ENCODE measurements at places on chromosomes 11 and 22.

DNA sequence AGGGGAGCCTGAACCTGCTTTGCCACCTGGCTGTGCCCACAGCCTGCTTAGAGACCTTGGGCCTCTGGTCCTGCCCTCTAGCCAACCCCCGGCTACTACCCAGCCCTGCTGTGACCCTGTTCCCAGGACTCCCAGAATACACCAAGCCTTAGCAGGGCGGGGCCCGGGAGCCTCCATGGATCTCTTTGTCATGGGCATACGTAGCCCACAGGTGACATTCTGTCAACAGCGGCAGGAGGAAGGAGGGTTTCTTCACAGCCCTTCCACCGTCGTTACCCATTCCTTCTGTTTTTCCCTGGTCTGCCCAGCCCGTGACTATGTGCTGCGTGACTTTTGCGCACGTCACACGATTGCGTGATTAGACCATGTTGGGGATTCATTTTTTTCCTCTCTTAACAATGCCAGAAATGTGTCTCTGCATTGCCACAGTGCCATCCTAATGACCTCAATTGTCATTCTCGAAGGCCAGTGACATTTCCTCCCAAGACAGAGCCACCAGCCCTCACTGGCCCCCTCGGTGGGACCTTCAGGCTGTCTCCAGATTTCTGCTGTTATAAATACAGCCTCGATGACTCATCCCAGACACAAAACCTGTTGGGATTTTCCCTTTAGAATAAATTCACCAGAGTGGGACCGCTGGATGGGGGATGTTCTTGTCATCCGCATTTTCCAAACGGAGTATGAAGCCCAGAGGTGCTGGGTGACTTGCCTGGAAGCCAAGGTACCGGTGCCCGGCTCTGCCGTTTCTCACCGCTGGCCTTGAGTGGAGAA is 9.0 kb downstream of the SYT12 start:
- no peak for DNase-seq

DNA sequence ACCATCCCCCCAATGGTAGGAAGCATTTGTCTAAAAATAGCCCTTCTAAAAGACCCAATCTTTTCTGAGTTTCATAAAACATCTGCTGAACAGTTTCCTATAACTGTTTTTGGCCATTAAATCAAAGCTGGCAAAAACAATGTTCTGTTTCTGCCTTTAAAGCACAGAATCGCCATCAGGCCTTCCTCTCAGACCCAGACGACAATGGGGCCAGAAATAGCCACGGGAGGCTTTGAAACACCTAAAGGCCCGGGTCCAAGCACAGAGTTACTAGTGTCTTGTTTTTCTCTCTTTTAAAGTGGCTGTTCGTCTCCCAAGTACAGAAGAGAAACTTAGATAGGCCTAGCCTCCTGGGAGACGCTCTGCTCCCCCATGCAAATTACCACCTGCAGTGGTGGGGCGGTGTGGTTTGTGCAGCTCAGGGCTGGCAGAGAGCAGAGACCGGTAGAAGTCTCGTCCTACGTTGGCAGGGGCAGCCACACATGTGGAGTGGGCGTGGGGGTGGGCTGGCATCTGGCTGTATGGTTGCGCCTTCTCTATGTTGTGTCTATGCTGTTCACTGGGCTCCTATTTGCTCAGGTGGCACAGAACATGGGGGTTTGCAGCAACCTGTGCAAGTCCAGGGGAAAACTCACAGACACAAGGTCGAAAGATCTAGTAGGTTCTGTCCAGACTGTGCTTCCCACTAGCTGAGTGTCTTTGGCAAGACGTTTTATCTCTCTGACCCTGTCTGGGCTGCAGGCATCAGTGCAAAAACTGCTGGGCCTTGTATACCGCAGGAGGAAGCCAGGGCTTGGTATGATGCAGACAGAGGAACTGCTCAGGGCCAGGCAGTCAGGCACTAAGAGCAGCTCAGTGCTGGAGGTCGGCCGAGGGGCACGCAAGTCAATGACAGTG is 23.6 kb upstream of the ETS1 start:
- DNase-seq, result no peak

DNA sequence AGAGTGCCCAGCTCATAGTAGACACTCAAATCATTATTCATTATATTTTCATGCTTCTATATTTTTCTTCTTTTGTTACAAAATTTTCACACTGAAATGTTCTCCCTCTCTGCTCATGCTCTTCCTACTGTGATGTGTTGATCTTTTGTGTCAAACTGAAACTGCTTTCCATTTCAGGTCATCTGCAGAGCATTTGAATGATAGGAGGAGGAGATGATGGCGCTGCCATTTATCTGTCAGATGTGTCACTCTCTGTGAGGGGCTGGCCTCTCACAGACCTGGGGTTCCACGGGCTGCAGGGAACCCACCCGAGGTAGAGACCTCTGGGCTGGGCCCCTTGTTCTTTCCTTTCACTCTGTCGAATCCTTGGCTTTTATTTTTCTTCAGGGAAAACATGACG is 41.1 kb downstream of the OR10A6 start:
- no peak for DNase-seq

- DNase-seq, result no peak
Measured at GRCh38 chr11:67375320-67376055, 2.1 kb upstream of the CLCF1 start.

GRCh38 chr11:61108847-61109585 is 6.7 kb downstream of the CD5 start:
- DNase-seq, result no peak

- DNase-seq, result no peak
Measured at GRCh38 chr11:69089258-69089657, 40.5 kb downstream of the TPCN2 start.

All from substantia nigra (tissue), 51 donors.